ENCODE measurements at places on chromosomes 1 and 21. TPM values are rescaled to one million over a fixed set of nuclear protein-coding genes. Genes with fewer than 3 reads are reported as not detected.
A peak's percentile ranks its signal among the peaks of the same experiment; 100 is the strongest.

DNA sequence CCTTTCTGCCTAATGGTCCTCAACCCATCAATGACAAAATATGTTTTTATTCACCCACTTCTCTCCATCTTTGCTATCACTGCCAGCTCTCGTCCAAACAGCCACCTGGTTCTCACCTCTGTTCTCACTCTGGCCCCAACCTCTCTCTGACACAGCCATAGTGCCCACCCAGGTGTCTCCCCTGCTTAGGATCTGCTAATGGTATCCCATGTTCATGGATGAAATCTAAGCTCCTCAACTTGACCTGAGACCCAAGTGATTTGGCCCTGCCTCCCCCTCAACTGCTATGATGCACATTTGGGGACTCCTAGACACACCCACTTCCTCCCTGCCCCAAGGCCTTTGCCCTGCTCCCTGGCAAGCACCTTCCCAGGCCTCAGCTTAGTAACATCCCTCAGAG is 25.9 kb downstream of the KIF17 start:
- H3K27ac ChIP-seq = no peak overlapping the region
- H3K4me1 ChIP-seq = peaks cover 2% of the 10 kb centered on the region
- H3K36me3 ChIP-seq = no peaks in the 10 kb centered on the region
- H3K27me3 ChIP-seq = no peaks in the 10 kb centered on the region

GRCh38 chr1:186212568-186213224 is 162.4 kb downstream of the TPR start:
- H3K4me3 ChIP-seq = no peak overlapping the region
- peak; percentile 31 for DNase-seq
- no peaks in the 10 kb centered on the region for H3K4me1 ChIP-seq
- H3K27ac ChIP-seq = no peak overlapping the region
- peaks cover 33% of the 10 kb centered on the region for H3K27me3 ChIP-seq
- H3K36me3 ChIP-seq = no peaks in the 10 kb centered on the region

DNA sequence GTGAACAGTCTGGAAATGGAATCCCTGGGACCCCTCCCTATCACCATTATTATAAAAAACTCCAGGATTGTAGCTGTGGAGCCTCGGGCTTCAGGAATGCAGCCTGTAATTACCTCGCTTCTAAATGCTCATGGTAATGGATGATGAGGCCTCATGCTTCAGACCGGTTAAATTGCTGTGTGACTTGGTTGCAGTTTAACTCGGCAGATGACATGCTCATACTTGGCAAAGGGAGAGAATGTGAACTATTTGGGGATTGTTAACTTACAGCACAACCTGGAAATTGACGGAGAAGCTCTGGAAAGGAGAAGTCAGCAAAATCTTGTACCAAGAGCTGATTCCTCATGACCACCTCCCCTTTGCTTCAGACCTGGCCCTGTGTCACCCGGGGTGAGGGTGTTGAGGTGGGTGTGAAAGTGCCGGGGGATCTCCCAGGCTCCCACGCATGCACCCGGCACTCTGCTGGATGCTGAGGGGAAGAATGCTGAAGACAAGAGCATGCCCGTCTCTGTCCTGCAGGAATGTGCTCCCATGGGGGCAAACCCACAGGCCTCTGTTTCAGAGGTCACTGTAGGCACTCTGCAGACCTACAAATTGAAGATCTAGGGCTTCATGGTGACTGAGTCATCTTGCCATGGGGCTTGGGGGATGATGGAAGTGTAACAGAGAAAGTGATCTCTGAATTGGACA is 364.8 kb downstream of the RPS6KC1 start:
- no peaks in the 10 kb centered on the region for H3K4me1 ChIP-seq
- H3K36me3 ChIP-seq = no peaks in the 10 kb centered on the region
- no peaks in the 10 kb centered on the region for H3K27me3 ChIP-seq
- DNase-seq = no peak
- H3K4me3 ChIP-seq = no peak overlapping the region

- DNase-seq = no peak
- peaks cover 3% of the 10 kb centered on the region for H3K36me3 ChIP-seq
- H3K27ac ChIP-seq = no peak overlapping the region
- H3K27me3 ChIP-seq = no peaks in the 10 kb centered on the region
Measured at GRCh38 chr1:97254731-97255463, 533.3 kb downstream of the PTBP2 start.

GRCh38 chr21:44333509-44334328 is 5.5 kb downstream of the CFAP410 start:
- H3K27ac ChIP-seq = no peak overlapping the region
- no peak for DNase-seq
- H3K4me1 ChIP-seq = peaks cover 6% of the 10 kb centered on the region
- no peak overlapping the region for H3K4me3 ChIP-seq
- no peaks in the 10 kb centered on the region for H3K27me3 ChIP-seq
- H3K36me3 ChIP-seq = peaks cover 2% of the 10 kb centered on the region

AMY1A gene
- not detected for total RNA-seq

CFAP107 gene
- not detected for total RNA-seq

GRCh38 chr1:78722947-78723346 is 73.3 kb downstream of the IFI44 start:
- H3K4me1 ChIP-seq = no peaks in the 10 kb centered on the region
- no peak overlapping the region for H3K27ac ChIP-seq
- no peaks in the 10 kb centered on the region for H3K36me3 ChIP-seq

DNA sequence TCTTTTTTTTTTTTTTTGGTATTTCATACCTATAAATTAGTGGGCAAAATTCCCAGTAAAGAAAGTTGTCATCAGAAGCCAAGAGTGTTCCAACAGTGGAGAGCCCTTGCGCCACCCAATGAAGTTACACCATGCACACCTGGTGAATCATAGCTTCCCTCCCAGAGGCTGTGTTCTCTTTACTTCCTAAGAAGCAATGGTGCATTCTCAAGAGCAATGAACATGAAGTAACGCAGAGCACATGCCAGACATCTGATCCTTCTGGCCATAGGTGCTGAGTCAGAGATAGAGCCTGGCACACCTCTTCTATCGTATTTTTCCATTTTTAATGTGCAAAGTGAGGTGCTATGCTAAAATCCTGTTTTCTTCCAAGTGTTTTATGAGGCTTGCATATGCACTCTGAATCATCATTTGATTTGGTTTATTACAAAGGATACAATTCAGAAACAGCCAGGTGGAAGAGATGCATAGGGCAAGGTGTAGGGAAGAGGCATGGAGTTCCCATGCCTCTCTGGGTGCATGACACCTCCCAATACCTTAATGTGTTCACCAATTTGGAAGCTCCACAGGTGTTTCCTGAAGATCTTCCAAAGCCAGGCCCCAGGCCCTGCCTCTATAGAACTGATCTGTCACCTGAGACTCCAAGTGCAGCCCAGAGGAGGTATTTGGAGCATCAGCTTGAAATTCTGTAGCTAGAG is 408.0 kb downstream of the SIPA1L2 start:
- DNase-seq = no peak
- H3K4me3 ChIP-seq = no peak overlapping the region
- no peaks in the 10 kb centered on the region for H3K36me3 ChIP-seq
- H3K4me1 ChIP-seq = peaks cover 14% of the 10 kb centered on the region

GRCh38 chr1:86865973-86866637 is 47.8 kb downstream of the SELENOF start:
- DNase-seq = no peak
- peak overlapping the region; percentile 13 for H3K27ac ChIP-seq
- peaks cover 4% of the 10 kb centered on the region for H3K36me3 ChIP-seq
- no peaks in the 10 kb centered on the region for H3K27me3 ChIP-seq

EXTL1 gene
- not detected for total RNA-seq

GRCh38 chr1:77064246-77064645 is 155.0 kb downstream of the PIGK start:
- no peaks in the 10 kb centered on the region for H3K36me3 ChIP-seq
- H3K27ac ChIP-seq = no peak overlapping the region
- DNase-seq = no peak
- no peaks in the 10 kb centered on the region for H3K4me1 ChIP-seq
- H3K27me3 ChIP-seq = no peaks in the 10 kb centered on the region

DNA sequence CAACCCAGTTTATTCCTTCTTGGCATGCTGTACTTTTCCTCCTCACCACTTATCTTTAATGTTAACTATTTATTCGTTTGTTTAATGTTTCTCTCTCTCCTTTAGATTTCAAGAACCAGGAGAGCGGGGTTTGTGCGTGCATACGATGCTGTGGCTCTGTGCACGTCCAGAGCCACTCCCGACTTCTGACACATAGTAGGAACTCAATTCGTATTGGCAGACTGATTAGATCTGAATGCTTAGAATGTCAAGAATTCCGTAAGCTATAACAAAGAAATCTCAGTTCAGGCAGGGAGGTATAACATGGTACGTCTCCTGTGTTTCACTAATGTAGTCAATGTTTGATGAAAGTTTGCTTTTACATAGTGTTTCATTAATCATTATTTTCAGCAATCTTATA is 7.3 kb upstream of the GRIK1 start:
- H3K36me3 ChIP-seq = no peaks in the 10 kb centered on the region
- H3K27ac ChIP-seq = no peak overlapping the region
- DNase-seq = no peak
- H3K4me1 ChIP-seq = no peaks in the 10 kb centered on the region
- H3K27me3 ChIP-seq = peaks cover 20% of the 10 kb centered on the region

DNA sequence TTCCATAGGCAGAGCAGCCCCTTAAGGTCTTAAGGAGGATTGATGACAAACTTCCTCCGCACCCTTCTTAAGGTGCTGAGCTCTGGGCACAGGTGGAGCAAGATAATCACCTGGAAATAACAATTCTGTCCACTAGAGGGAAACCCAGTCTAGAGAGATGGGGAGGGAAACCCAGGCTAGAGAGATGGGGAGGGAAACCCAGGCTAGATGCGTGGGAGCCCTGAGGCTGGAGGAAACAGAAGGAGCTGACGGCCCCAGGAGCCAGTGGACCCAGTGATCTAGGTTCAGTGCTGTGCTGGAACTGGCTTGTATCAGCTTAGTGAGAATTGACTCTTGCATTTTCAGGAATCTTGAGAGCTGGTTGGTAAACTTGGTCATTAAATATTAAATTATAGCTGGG is 17.8 kb upstream of the MYCL start:
- no peaks in the 10 kb centered on the region for H3K36me3 ChIP-seq
- DNase-seq = peak; percentile 74
- H3K4me3 ChIP-seq = no peak overlapping the region
- no peak overlapping the region for H3K27ac ChIP-seq
- H3K27me3 ChIP-seq = peaks cover 2% of the 10 kb centered on the region
- H3K4me1 ChIP-seq = no peaks in the 10 kb centered on the region

GRCh38 chr1:3656450-3657095 is 4.3 kb downstream of the TP73 start:
- peaks cover 40% of the 10 kb centered on the region for H3K27me3 ChIP-seq
- H3K4me3 ChIP-seq = no peak overlapping the region
- H3K4me1 ChIP-seq = peaks cover 2% of the 10 kb centered on the region
- H3K27ac ChIP-seq = no peak overlapping the region
- DNase-seq = peak; percentile 38
- H3K36me3 ChIP-seq = no peaks in the 10 kb centered on the region

- H3K27ac ChIP-seq = no peak overlapping the region
- no peaks in the 10 kb centered on the region for H3K27me3 ChIP-seq
- no peak overlapping the region for H3K4me3 ChIP-seq
- no peak for DNase-seq
- no peaks in the 10 kb centered on the region for H3K4me1 ChIP-seq
- H3K36me3 ChIP-seq = no peaks in the 10 kb centered on the region
Measured at GRCh38 chr1:177424744-177425143, 254.0 kb downstream of the BRINP2 start.

GRCh38 chr1:36782785-36783184 is 251.5 kb downstream of the GRIK3 start:
- H3K36me3 ChIP-seq = no peaks in the 10 kb centered on the region
- H3K4me3 ChIP-seq = no peak overlapping the region
- no peak for DNase-seq
- H3K27ac ChIP-seq = no peak overlapping the region

DNA sequence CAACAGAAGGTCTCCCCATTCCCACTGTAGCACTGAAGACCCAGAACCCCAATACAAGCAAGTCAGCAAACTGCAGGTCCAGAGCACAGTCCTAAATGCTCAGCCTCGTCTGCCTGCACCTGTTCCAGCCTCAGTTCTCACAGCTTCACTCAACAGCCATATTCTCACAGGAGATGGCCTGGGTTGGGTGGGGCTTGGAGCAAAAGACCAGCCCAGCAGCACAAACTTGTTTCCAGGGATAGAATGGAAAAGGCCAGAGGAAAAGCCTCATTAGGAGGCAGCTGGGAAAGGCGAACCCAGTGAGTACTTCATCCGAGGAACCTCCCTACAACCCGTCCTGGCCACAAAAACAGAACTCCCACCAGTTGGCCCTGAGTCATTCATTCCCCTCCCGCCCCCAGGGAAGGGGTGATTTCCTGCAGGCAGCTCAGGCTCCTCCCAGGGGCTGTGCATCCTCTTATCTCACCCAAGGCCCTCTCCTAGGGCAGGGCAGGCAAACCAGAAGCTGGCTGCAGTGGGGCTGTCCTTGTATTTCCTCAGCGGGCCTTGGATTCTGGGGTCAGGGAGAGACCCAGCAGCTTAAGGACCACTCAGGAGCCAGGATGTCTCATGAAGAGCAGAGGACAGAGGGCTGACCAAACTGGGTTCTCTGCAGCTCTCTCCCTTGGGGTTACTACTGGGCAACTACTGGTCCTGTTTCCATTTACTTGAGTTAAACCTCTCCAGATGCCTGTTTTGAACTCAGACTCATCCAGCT is 7.4 kb upstream of the MPL start:
- H3K4me3 ChIP-seq = no peak overlapping the region
- peak; percentile 88 for DNase-seq
- H3K4me1 ChIP-seq = peaks cover 29% of the 10 kb centered on the region
- peak overlapping the region; percentile 63 for H3K27ac ChIP-seq
- H3K27me3 ChIP-seq = no peaks in the 10 kb centered on the region
- peaks cover 1% of the 10 kb centered on the region for H3K36me3 ChIP-seq

DNA sequence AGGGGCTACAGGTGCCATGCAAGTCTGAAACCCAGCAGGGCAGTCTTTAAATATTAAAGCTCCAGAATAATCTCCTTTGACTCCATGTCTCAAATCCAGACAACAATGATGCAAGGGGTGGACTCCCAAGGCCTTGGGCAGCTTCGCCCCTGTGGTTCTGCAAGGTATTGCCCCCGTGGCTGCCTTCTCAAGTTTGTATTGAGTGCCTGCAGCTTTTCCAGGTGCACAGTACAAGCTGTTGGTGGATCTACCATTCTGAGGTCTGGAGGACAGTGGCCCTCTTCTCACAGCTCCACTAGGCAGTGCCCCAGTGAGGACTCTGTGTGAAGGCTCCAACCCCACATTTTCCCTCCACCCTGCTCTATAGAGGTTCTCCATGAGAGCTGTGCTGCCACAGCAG is 3.7 kb upstream of the MROH9 start:
- peaks cover 4% of the 10 kb centered on the region for H3K27me3 ChIP-seq
- no peaks in the 10 kb centered on the region for H3K36me3 ChIP-seq
- H3K4me1 ChIP-seq = no peaks in the 10 kb centered on the region
- H3K4me3 ChIP-seq = no peak overlapping the region
- H3K27ac ChIP-seq = no peak overlapping the region

- H3K4me3 ChIP-seq = no peak overlapping the region
- H3K36me3 ChIP-seq = no peaks in the 10 kb centered on the region
- no peak for DNase-seq
- H3K27me3 ChIP-seq = no peaks in the 10 kb centered on the region
Measured at GRCh38 chr1:111509997-111510375, 6.6 kb upstream of the ADORA3 start.

DNA sequence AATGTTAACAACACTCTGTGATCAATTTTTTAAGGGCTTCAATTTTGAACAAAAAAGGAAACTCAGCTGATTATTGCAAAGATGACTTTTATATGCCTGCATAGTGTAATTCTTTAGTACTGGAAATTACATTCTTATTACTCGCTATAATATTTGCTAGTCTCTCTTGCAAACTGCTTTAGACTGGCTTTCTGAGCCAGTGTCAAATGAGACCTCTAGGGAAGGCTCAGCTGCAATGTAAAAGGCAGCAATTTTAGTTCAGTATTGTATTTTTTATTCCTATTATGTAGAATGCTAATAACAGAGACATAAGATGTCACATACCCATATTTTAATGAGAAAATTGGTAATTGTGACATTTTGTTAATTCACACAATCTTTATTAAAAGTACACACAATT is 338.1 kb upstream of the LYPLAL1 start:
- H3K4me3 ChIP-seq = no peak overlapping the region
- no peak for DNase-seq
- H3K27ac ChIP-seq = no peak overlapping the region

Measured in activated CD4-positive, alpha-beta T cell treated with anti-CD3 and anti-CD28 coated beads for 36 hours (primary cell).